ENCODE measurements at places on chromosomes 7 and 10.

DNA sequence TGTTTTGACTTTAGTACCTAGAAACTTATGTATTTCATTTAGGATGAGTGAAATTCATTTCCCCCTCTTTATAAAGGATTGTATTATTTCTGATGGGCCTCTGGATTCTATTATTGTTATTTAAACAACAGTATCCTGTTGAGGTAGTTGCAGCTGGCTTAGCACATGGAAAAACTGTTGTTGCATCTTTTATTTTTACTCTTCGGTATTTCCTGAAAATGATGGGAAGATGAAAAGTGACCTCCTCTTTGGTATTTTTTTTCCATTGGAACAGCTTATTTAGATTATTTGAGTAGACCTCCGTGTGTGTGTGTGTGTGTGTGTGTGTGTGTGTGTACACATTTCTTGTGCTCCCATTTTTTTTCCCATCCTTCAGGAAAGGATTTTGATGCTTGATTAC is 129.8 kb downstream of the PRKG1 start:
- no peak for DNase-seq

GRCh38 chr10:96496281-96496925 is 17.3 kb downstream of the TLL2 start:
- DNase-seq = no peak

GRCh38 chr7:126801733-126802132 is 451.0 kb downstream of the GRM8 start:
- no peak for DNase-seq

- DNase-seq = no peak
Observed at GRCh38 chr10:118273662-118274061, 68.5 kb downstream of the FAM204A start.

DNA sequence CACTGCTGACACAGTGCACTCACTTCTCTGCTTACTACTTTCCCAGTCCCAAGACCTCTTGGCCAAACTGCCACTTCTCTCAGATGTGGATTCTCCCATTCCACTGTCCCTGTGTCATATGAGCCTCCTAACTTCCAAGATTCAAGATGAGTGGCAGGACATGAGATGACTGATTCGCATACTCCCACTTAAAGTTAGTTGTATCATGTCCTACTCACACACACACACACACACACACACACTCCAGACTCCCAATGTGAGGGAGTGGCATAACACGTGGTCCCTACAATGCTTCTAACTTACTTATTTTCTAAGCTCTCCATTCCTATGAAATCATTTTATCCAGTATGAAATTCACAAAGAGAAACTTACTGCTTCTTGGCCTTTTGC is 67.0 kb upstream of the CAV2 start:
- DNase-seq = no peak

DNA sequence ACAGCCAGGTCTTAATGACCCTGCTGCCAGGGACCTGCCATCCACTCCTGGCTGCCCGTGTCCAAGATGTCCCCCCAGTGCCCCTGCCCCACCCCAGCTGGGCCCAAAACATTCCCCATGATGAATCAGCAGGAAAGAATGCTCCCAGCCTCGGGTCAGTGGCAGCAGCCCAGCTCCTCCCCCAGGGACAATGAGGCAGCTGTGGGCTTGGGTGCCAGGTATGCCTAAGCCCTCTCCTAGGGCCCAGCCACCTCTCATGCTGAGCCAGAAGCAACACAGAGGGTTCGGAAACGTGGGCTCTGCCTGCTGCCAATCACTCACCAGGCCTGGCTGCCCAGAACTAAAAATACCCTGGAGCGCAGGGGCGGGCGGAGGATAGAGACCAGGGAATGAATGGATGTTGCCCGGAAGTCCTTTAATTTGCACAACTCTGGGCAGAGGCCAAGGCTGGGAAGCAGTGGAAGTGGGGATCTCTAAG is 1.5 kb upstream of the LOXL4 start:
- DNase-seq = peak; percentile 87

DNA sequence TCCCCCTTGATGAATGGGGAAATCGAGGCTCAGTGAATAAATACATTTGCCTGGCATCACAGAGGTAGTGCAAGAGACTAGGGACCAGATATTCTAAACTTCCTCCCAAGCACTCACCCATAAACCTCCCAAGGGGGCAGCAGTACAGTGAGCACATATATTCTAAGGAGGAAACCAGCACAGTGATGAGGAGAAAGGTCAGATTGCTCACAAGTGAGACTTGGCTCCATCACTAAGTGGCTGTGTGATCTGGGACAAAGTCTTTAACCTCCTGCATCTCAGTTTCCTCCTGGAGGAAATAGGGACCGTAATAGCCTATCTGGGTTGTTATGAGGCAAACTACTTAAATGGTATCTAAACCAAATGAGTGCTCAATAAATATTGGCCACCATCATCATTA is 4.3 kb downstream of the PLXNA4 start:
- no peak for DNase-seq

DNA sequence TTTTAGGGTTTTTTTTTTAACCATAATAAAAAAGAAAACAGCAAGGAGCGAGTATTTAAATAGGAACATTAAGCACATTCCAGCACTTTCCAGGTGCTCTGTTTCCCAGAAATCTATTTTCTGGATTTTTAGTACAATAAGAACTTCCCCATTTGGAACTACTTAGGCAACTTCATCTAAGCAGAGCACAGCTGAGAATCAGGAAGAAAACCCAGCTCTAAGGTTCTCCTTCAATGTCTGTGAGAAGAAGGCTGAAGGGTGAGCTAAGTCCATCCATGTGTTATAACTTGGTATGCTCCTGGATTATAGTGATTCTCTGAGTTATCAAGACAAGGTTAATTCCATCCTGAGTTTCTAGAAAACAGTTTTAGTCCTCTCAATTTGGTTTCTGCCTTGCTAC is 181.9 kb downstream of the CYP26A1 start:
- DNase-seq = no peak

GRCh38 chr7:34946486-34946885 is 90.8 kb downstream of the DPY19L1 start:
- no peak for DNase-seq

DNA sequence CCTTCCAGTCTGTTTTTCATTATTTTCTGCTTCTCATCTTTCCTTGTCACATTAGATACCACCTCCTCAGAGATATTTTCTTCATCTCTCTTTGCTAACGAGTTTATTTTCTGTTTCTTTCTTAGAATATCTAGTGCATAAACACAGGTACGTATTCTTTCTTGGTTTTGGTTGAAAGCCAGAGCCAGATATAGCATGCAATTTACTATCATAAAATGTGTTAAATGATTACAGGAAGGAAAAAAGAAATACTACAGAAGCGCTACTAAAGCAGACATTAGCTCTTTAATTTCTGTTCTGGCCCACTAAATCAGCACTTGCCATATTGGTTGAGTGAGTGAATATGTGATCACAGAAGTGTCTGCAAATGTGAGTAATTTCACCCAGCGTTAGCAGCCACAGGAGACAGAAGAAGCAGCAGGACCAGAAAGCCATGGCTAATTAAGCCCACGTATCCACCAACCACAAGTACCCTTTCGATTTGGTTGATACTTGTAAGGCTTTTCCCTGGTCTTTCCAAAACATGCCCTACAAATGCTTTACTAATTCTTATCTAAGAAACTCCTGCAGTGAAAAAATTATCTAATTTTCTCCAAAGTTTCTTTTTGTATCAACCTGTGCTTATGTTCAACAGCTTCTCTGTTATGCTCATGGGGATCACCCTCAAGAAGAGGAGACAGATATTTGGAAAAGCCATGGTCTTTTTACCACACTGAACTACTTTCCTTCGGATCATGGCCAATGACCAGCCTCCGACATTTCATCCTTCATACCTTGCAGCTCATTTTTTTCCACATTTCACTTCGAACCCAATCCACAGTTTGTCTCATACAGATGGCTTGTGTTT is 23.1 kb upstream of the MACC1 start:
- DNase-seq = no peak

- no peak for DNase-seq
Observed at GRCh38 chr7:137501562-137501961, 158.0 kb upstream of the PTN start.

DNA sequence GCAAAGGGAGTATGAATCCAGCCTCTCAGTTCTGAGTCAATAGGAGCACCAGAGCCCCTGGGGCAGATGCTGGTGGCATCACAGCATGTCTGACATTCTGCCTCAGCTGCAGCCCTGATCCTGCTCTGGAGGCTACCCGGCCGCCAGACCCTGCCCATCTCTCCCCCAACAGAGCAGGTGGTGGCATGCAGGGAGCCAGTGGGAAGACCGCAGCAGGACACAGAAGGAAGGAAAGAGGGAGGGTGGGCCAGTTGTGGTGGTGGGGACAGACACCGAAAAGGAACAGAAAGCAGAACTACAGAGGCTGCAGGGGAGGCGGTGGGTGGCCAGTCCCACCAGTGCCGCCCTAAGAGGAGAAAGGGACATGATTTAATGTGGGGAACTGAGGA is 35.3 kb downstream of the BLNK start:
- DNase-seq = no peak

DNA sequence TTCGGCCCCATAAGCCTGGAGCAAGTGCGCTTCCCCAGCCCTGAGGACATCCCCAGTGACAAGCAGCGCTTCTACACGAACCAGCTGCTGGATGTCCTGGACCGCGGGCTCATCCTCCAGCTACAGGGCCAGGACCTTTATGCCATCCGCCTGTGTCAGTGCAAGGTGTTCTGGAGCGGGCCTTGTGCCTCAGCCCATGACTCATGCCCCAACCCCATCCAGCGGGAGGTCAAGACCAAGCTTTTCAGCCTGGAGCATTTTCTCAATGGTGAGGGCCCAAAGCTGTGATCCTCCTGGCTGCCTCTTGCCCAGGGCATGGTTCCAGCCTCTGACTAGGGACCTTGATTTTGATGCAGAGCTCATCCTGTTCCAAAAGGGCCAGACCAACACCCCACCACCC is 10.1 kb downstream of the IRF5 start:
- no peak for DNase-seq

- DNase-seq = no peak
Observed at GRCh38 chr10:54985732-54986131, 184.7 kb upstream of the PCDH15 start.

- peak; percentile 50 for DNase-seq
Observed at GRCh38 chr10:1160561-1161314, 104.6 kb downstream of the WDR37 start.

GRCh38 chr10:74011770-74012169 is 13.9 kb downstream of the VCL start:
- no peak for DNase-seq

- no peak for DNase-seq
Observed at GRCh38 chr7:116584721-116585120, 59.9 kb downstream of the CAV1 start.

DNA sequence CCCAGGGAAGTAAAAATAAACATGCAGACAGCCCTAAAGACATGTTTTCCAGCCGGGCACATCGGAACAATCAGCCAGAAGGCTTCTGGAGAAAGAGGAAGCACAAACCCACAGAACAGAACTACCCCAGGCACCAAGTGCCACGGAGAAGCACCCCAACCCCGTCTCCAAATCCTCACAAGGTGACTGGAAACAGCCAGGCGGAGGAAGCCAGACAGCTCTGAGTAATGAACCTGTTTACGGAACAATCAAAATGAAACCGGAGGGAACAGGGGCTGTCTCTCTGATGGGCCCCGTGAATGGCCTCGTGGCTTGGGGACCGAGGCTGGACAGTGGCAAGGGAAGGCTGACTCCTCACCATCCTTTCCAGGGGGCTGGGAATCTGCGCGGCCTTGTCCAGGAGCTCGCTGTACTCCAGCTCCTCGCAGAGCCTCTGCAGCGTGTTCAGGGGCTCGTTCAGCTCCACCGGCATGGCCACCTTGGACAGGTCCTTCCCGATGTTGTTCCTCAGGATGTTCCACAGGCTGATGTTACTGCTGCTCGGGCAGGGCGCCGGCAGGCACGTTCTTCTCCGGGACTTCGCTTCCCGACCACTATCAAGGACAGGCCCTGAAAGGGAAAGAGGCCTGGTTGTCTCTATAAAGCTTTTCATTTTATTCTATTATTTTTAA is 77.0 kb upstream of the GSDME start:
- DNase-seq = no peak

DNA sequence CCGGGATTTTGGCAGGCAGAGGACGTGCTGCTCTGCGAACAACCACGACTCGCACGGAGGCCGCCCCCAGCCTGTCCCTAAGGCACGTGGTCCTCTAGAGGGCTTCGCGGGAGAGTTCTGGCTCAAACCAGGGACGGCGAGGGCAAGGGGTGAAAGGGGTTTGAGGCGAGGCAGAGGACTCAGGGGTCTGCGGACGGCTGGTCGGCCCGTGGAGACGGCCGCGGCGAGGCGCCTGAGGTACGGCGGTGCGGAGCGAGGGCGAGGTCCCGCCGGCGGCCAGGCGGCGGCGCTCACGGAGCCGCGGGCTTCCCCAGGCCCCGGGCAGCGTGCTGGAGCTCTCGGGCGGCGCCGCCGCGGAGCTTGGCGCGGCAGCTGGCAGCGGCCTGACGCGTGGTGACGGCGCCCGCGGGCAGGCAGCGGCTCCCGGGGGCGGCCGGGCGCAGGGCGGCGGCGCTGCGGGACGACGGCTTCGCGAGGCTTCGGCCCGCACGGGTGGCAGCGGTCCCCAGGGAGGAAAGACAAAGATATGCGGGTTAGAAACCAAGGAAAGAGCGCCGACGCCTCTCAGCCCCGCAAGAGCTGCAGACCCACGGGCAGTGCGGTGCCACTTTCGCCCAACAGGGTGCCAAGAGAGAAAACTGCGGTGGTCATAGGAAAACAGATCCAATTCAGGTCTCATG is 44.8 kb downstream of the ZNF800 start:
- DNase-seq = peak; percentile 72

GRCh38 chr7:7563269-7563668 is 3.4 kb upstream of the MIOS start:
- no peak for DNase-seq

GRCh38 chr10:7538970-7539654 is 127.7 kb downstream of the ITIH5 start:
- DNase-seq = no peak

DNA sequence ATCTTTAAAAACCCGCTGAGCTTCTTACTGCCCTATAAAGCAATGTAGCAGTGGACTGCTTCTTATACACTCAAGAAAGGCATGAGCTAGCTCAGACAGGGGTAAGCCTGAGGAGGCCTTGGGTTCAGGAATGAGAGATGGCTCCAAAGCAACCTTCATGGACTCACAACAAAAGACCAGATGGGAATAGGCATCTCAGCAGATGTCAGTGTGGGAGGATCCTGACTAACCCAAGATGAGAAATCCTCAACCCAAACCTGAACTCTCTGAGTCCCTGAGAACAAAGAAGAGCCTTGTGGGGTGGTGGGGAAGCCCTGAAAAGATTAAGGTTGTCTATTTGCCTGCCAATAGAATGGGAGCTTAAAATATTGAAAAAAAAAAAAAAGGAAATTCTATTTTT is 807.4 kb downstream of the KCNMA1 start:
- no peak for DNase-seq

DNA sequence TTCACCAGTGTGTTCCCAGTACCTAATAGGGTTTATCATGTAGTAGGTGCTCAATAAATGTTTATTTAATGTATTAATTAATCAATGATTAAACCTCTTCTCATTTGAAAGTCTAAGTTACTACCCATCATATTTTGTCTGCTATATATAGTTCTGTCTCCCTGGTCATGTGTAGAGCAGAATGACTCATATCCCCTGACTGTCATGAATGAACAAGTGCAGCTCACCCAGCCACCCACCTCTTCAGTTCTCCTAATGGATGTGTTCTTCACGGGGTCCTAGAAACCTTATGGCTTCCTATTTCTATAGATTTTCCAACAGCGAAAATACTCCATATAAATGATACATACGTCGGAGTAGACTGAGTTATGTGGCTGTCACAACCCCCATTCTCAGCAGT is 64.5 kb downstream of the HIF1AN start:
- no peak for DNase-seq

All from Right ventricle myocardium inferior (tissue), 1 donor.